ENCODE measurements at places on chromosomes 7 and 10. TPM values are rescaled to one million over a fixed set of nuclear protein-coding genes. Genes with fewer than 3 reads are reported as not detected.

Gene EBLN1
- not detected for total RNA-seq

Gene GIMAP5
- 37.4 TPM for total RNA-seq

Gene SPDYE5
- not detected for total RNA-seq

Gene SLC18A3
- total RNA-seq, result not detected

Gene GRID2IP
- 0.15 TPM for total RNA-seq

Gene TFAM
- 30.6 TPM for total RNA-seq

Gene GNGT1
- total RNA-seq, result not detected

DNA sequence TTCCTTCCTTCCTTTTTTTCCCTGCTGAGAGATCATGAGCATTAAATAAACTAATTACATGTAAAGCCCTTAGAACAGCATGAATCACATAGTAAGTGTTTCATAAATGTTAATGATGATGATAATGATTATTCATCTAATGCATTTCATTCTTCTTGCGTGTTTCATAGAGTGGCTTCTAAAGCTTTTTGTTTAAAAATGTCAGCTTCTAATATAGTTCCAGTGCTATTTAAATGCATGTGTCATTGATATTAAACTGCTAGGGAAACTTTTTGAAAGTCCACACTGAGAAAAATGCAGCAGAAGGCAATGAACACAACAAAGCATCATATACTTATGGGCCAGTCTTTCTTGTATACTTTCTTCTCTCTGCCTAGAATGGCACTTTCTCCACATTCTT lies 894.8 kb downstream of the REEP3 start:
- no peak overlapping the region for H3K27ac ChIP-seq
- no peaks in the 10 kb centered on the region for H3K27me3 ChIP-seq

- no peaks in the 10 kb centered on the region for H3K4me1 ChIP-seq
- H3K36me3 ChIP-seq, result peaks cover 41% of the 10 kb centered on the region
- H3K27me3 ChIP-seq, result no peaks in the 10 kb centered on the region
Observed at GRCh38 chr10:122992031-122992585, 11.9 kb downstream of the PSTK start.

DNA sequence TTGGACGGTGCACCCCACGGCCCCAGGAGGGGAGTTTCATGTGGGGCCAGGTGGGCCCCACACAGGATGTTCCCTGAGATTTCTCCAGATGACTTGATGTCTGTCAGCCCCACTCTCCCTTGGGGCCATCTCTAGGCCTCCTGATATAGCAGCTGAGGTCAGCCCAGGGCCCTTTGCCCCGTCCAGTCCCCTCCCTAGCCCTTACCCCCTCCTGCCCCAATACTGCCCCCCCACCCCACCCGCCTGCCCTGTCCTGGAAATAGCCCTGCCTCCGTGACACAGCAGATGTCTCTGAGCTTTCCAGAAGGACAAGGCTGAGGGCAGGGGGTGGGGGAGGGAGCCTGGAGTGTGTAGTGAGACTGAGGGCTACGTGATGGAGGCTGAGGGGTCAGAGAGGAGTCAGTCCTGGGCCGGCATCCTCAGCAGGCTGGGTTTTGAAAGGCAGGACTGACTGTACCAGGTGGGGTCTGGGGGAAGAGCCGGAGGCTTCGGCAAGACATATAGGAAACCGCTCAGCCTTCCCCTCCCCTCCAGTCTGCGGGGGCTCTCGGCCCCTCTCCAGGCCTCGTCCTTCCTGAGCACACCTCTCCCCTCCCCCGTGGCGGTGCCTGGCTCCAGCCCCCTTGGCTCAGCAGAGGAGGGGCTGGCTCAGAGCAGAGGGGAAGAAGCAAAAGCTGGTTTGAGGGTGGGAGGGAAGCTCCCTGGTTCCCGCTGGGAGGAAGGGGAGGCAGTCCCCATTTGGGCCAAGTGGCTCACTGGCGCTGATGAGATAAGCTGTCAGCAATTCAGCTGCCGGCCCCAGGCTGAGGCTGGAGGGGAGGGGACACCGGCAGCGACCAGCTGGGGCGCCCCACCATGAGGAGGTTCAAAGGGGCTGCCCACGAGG lies 2.0 kb downstream of the FLNC start:
- H3K36me3 ChIP-seq, result no peaks in the 10 kb centered on the region
- peaks cover 5% of the 10 kb centered on the region for H3K27me3 ChIP-seq
- no peak overlapping the region for H3K4me3 ChIP-seq
- DNase-seq, result no peak
- H3K4me1 ChIP-seq, result peaks cover 26% of the 10 kb centered on the region
- no peak overlapping the region for H3K27ac ChIP-seq

- DNase-seq, result no peak
- H3K27me3 ChIP-seq, result no peaks in the 10 kb centered on the region
- no peaks in the 10 kb centered on the region for H3K36me3 ChIP-seq
- no peaks in the 10 kb centered on the region for H3K4me1 ChIP-seq
Observed at GRCh38 chr10:3398825-3399646, 226.5 kb upstream of the PITRM1 start.

DNA sequence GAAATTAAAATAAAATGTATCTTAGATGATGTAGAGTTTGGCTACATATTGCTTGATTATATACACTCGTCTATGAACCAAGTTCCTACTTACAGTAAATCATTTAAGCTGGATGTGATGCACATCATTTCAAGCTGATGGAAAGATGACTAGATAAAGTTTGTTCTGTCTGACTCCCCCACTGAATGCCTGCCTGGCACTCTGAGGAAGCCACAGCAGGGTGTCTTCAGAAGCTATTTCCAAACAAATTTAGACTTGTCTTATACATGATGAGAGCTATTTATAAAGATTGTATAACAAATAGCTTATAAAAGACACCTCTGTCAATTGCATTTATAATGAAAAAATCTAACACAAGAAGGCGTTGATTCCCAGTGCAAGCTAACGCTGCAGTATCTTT lies 741.4 kb downstream of the MAGI2 start:
- H3K27ac ChIP-seq, result no peak overlapping the region
- H3K36me3 ChIP-seq, result no peaks in the 10 kb centered on the region
- no peak for DNase-seq
- H3K4me3 ChIP-seq, result no peak overlapping the region

DNA sequence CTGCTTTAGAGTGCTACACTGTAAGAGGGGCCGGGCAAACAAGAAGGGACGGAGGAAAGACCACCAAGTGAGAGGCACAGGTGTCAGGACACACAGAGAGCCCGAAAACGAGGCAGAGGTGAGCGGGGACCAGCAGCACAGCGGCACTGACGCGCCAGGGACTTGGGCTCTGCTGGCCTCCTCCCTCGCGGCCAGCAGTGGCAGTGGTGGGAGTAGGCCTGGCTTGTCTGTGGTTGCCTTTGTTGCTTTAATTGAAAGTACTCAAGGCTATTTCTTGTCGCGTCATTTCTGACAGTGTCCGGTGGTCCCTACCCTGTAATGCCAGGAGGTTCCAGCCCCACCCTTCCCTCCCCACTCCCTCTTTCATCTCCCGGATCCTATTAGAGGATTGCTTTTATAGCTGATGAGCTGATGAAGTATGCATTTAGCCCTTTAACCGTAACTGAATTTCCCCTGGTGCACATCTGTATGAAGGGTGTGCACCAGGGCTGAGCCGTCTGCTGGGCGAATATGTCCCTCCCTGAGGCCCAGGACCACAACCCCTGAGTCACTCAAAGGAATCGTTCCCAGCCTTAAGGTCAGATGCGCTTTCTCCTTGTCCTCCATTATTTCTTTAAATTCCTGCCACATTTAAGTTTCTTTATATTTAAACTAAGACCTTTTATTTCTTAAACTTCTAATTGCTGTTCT lies 39.5 kb upstream of the FAM20C start:
- H3K27me3 ChIP-seq, result no peaks in the 10 kb centered on the region
- peaks cover 9% of the 10 kb centered on the region for H3K4me1 ChIP-seq
- no peaks in the 10 kb centered on the region for H3K36me3 ChIP-seq
- no peak overlapping the region for H3K27ac ChIP-seq
- DNase-seq, result no peak

DNA sequence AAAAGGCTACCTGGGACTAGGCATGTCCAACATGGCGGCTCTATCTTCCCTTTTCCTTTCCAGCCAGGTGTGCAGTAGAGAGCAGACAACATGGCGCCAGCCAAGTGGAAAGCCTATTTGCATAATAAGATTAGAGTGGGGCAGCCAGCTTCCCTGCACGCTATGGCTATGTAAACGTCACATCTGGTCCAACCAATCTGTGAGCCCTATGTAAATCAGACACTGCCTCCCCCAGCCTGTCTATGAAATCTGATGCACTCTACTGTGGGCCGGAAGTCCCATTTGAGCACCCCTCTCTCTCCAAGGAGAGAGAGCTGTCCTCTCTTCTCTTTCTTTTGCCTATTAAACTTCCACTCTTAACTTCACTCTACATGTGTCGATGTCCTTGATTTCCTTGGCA lies 984.9 kb upstream of the AUTS2 start:
- DNase-seq, result no peak
- H3K4me3 ChIP-seq, result no peak overlapping the region

- H3K4me1 ChIP-seq, result no peaks in the 10 kb centered on the region
- H3K4me3 ChIP-seq, result no peak overlapping the region
- no peak overlapping the region for H3K27ac ChIP-seq
- H3K27me3 ChIP-seq, result no peaks in the 10 kb centered on the region
- no peak for DNase-seq
Observed at GRCh38 chr10:26087666-26088065, 128.9 kb upstream of the GAD2 start.

GRCh38 chr7:43791665-43792064 lies 33.2 kb downstream of the BLVRA start:
- H3K27ac ChIP-seq, result no peak overlapping the region
- H3K4me3 ChIP-seq, result no peak overlapping the region
- no peaks in the 10 kb centered on the region for H3K27me3 ChIP-seq
- H3K4me1 ChIP-seq, result peaks cover 4% of the 10 kb centered on the region

DNA sequence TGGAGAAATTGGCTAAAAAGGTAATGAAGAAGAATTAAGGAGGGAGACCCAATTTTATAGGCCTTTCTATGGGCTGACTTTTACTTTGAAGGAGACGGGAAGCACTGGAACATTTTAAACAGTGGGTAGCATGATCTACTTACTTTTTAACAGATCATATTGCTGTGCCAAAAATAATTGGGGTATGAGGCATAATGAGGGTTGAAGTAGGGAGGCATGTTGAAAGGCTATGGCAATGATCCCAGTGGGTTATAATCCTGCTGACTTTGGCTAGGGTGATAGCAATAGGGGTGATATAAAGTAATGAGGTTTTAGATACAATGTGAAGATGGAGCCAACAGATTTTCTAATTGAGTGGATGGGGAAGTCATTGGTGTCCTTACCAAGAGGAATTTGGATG lies 73.2 kb downstream of the GPR37 start:
- no peak overlapping the region for H3K27ac ChIP-seq
- H3K4me3 ChIP-seq, result no peak overlapping the region
- DNase-seq, result no peak
- H3K27me3 ChIP-seq, result no peaks in the 10 kb centered on the region
- H3K36me3 ChIP-seq, result no peaks in the 10 kb centered on the region

DNA sequence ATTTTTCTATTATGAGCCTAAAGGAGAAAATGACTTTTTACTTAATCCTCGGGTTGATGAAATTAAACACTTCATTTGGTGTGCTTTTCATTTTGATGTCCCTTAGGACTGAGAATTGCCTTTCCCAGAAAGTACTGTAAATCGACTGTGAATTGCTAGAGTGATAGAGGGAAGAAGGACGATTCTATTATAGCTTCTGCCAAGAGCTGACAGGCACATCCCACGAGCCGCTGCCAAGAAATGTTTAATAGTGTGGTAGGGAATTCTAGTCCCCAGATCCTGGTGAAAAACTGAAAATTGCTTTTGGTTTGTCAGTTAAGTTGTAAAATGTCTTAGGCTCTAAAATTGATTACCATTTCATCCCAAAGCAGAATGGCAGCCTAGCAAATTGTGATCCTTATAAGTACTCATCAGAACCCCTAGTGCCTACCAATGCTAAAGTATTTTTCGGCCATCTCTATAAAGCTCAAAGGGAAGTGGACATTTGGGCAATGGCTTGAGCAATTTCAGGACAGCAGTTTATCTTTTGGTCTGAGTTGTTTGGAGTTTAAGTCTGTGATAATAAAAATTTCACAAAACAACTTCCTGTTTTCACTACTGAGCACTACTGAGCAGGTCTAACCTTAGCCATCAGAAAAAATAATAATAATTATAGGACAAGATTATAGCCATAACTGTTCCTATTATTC lies 44.6 kb upstream of the HYCC1 start:
- H3K4me1 ChIP-seq, result no peaks in the 10 kb centered on the region
- H3K4me3 ChIP-seq, result no peak overlapping the region
- peaks cover 8% of the 10 kb centered on the region for H3K27me3 ChIP-seq
- no peaks in the 10 kb centered on the region for H3K36me3 ChIP-seq
- H3K27ac ChIP-seq, result no peak overlapping the region

DNA sequence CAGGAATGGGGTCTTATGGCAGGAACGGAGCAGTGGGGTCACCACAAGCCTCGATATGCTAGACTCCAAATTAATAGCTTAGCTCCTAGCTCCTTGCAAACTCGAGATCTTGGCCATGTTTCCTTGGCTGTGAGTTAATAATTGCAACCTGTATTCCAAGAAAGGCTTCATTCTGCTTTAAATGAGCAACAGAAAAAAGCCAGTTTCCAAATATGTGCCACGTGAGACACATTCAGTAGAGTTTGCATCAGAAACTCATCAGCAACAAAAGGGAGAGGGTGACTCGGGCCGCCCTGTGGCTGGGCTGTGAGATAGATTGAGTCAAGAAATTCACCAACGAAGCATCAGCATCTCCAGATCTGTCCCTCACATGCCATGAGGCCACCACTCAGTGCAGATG lies 112.0 kb downstream of the NPTX2 start:
- DNase-seq, result no peak
- H3K4me1 ChIP-seq, result no peaks in the 10 kb centered on the region
- no peaks in the 10 kb centered on the region for H3K36me3 ChIP-seq
- no peak overlapping the region for H3K27ac ChIP-seq
- no peaks in the 10 kb centered on the region for H3K27me3 ChIP-seq

DNA sequence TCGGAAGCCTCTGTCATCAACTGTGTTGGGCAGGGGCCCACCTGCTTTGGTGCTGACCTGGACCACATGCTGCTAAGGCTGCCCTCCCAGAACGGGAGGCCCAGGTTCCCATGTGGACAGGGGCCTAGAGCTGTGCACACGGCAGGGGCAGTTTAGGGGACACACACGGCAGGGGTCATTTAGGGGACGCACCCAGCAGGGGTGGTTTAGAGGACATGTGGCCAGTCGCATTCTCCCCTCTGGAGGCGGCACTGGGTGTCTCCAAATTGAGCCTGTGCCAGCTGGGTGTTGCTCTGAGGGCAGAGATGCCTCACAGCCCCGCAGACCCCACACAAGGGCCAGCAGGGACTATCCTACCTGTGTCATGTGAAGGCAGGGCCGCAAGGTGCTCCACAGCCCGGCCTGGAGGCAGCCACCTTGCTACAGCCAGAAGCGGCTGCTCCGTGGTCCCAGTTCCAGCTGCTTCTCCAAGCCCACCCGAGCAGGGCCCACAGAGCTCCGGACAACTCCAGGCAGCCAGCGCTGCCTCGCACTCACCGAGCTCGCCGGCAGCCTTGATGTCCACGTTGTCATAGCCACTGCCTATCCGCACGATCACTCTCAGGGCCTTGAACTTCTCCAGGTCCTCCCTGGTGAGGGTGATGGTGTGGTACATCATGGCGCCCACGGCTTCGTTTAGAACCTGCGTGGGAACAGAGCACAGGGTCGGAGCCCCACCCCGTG lies 60.7 kb downstream of the ZRANB1 start:
- no peak overlapping the region for H3K27ac ChIP-seq
- no peaks in the 10 kb centered on the region for H3K36me3 ChIP-seq
- no peak for DNase-seq
- no peaks in the 10 kb centered on the region for H3K27me3 ChIP-seq
- no peaks in the 10 kb centered on the region for H3K4me1 ChIP-seq

GRCh38 chr7:91411060-91411459 lies 146.8 kb downstream of the FZD1 start:
- H3K36me3 ChIP-seq, result no peaks in the 10 kb centered on the region
- no peak overlapping the region for H3K4me3 ChIP-seq
- H3K4me1 ChIP-seq, result no peaks in the 10 kb centered on the region

Measured in CD4-positive, CD25-positive, alpha-beta regulatory T cell (primary cell).